Esophagus muscularis mucosa (tissue), 4 donors: ENCODE measurements at places on chromosomes 13 and 19. TPM values are rescaled to one million over a fixed set of nuclear protein-coding genes. Genes with fewer than 3 reads are reported as not detected.

Gene KBTBD6
- 7.9 TPM for total RNA-seq

DNA sequence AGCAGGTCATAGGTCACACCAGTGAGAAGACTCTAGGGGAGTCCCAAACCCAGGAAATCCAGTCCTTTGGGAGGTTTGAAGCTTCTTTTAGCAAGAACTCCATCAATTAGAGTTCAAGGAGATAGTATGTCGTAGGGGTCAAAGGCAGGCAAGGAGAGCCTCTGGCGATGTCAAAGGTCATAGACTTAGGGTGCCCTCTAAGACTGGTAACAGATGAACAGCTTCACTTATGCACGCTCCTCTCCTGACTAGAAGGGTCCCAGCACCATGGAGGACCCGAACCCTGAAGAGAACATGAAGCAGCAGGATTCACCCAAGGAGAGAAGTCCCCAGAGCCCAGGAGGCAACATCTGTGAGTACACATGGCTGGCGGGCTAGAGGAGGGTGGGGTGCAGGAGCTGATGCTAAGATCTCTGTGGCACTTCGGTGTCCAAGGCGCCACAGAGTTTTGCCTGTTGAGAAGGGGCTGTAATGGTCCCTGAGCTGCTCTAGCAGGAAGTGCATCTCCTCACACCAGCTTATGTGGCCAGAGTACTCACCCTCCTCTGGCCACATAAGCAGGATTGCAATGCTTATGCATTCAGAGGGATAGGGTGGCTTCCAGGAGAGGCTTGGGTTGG lies 557 bp downstream of the ZNF576 start:
- DNase-seq = no peak

DNA sequence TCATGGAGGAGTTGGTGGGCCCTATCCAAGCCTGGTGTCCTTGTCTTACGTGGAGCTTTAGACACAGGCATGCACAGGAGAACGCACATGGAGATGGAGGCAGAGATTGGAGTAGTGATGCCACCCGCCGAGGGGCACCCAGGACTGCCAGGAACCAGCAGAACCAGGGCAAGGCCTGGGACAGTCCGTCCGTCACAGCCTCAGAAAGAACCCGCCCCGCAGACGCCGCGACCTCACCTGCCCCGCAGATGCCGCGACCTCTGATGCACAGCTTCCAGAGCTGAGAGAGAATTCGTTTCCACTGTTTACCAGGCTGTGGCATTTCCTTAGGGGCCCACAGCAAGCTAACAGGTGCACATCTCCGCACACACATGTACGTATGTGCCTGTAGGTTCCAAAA lies 15.3 kb downstream of the GRTP1 start:
- DNase-seq = no peak

- DNase-seq = peak; percentile 64
Measured at GRCh38 chr19:51779181-51779580, 15.8 kb upstream of the FPR3 start.

GRCh38 chr13:68927387-68928026 lies 1180.1 kb upstream of the ATXN8OS start:
- DNase-seq = no peak

GRCh38 chr13:47499358-47500150 lies 501.5 kb downstream of the SUCLA2 start:
- DNase-seq = no peak

Gene ARL11
- 0.42 TPM for total RNA-seq

GRCh38 chr13:23628250-23628649 lies 58.0 kb downstream of the TNFRSF19 start:
- DNase-seq = no peak

DNA sequence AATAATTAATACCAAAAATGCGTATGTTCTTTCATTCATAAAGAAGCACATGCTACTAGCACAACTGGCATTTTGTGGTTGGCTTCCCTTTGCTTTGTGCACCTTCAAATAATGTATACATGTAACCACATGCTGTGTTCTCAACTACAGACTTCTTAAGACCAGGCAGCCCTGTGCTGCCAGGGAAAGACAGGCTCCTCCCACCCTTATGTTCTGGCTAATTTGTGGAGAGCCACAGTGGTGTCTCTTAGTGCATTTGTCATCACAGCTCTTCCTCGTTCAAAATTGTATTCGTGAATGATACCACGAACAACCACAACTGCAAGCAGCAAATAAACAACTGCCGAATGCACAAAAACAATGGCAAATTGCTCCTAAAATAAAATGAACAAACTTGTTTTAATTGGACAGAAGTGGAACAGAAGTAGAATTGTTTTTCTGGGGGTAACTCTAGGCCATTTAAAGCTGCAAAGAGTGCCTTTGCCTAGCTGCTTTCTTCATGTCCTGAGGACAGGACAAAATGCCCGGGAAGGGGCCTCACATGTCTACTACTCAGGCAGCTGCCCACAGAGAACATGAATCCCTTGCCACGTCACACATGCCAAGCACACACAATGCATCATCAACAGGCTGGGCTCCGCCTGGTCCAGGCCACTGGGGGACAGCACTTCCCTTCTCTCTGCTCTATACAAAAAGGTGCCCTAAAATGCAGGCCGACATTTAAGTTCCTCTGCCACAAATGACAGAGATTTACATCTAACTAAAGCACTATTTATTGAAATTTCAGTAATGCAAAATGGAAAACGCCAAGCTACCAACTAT lies 21.7 kb downstream of the IRS2 start:
- peak; percentile 90 for DNase-seq
